ENCODE measurements at places on chromosomes 5 and 9.

DNA sequence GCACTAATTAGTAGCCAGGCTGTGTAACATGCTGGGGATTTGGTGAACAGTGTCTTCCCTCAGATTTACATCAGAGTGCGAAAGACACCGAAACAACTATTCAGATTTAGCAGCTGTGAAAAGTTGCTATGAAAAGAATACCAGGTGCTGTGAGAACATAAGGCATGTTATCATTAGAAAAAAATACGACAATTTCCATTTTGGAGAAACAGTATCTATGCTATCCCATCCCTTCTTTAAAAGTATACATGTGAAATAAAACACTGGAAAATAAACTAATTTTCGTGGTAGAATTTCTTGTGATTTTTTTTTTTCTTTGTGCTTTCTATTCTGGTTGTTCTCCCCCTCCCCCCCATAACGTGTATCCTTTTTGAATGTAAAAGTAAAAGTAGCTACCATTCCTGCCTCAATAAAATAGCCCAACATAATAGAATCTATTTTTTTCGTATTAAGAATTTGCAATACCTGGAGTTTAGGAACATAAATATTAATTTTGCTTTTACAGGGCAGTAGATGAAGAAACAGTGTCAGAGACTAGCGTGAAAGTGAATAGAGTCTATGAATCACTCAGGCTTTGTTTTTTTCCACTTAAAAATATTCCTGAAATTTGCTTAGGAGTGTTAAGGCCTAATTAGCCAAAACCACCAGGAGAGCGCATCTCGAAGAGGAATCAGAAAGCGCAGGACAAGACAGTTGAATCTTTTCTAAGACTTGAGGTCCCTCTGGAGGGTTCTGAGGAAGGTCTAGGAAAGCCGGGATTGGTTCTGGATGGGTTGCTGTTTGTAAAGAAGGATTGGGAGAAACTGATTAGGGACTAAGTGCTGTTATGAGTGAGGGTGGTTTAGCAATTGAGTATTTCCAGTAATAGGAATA lies 813 bp upstream of the SLU7 start:
- DNase-seq: peak; percentile 38

DNA sequence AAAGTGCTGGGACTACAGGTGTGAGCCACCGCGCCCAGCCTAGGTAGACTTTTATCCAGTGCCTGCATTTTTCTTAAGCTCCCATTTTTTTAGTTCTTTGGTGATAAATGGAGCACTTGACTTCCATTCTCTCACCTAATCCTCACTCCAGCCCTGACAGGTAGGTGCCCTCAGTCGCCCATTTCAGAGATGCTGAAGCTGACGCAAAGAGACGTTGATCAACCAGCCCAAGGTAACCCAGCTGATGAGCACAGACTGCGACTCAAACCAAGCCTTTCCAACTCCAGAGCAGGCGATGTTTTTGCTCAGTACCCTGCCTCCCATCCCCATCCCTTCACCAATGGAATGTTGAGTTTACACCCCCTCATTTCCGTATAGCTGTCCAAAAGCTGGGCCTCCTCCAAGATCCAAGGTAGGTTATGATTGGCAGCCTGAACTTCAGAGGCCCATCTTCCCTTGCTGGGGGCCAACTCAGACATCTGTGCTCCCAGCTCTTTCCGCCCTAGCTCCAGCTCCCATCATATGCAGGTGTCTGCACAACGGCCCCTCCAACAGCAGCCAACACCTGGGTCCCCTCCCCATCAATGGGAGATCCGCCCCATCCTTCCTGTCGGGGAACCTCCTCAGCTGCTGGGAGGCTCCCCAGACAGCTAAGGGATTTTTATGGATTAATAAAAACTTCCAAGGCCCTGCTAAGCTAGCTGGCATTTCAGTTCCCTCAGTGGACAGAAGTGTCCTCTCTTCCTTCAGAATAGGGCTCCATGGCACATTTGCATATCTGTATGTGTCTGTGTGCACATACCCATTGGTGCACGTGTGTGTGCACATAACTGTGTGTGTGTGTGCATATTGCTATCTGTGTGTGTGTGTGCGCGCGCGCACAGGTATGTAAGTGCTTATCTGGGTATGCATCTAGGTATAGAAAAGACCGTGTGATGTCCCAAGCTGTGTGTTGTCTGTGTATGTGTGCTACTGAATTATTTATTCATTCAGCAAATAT lies 39.3 kb upstream of the VDAC1 start:
- no peak for DNase-seq

DNA sequence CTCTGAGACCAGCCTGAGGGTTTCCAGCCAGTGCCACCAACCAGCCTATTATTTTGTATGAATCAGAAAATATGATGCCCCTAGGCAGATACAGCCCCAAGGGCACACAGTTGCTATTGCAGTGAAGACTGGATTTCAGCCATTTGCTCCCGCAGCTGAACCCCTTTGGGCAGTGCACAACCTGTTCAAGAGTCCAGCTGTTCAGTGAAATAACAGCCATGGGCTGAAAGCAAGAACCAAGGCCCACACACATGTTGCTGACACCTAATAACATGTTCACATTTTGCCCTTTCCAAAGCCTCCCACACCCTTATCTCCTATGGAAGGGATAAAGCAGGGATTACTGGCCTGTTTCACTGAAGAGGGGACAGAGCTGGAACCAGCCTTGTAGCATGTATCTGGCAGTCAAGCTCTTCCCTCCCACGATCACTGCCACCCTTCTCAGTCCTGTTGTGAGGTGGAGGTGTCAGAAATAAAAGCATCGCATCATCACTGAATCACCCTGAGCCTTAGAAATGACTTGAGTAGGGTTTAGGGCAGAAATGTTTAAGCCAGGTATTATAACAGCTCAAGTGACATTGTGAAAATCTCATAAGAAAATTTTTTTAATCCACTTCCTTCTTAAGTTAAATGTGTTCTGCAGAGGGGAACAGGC lies 137.1 kb upstream of the FSTL4 start:
- no peak for DNase-seq

GRCh38 chr9:133640580-133641395 lies 4.6 kb downstream of the DBH start:
- no peak for DNase-seq

DNA sequence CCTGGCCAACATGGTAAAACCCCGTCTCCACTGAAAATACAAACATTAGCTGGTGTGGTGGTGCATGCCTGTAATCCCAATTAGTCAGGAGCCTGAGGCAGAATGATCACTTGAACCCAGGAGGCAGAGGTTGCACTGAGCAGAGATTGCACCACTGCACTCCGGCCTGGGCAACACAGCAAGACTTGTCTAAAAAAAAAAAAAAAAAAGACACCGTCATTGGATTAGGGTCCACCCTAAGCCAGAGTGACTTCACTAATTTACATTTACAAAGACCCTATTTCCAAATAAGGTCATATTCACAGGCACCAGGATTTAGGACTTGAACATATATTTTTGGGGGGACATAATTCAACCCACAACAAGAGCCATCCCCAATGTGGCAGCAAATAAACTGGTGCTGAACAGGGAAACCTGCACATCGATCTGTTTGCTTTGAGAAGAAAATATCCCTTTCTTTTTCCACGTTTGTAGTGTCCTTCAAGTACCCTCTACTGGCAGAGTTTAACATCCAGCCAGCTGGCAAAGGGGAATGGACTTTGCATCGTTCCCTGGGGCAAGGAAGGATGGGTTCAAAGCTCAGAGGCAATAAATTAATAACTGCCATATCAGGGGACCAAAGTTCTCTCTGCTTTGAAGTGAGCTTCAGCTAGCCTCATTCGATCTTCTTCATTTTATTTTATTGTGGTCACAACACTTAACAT lies 3.7 kb upstream of the DNAJC25 start:
- no peak for DNase-seq

DNA sequence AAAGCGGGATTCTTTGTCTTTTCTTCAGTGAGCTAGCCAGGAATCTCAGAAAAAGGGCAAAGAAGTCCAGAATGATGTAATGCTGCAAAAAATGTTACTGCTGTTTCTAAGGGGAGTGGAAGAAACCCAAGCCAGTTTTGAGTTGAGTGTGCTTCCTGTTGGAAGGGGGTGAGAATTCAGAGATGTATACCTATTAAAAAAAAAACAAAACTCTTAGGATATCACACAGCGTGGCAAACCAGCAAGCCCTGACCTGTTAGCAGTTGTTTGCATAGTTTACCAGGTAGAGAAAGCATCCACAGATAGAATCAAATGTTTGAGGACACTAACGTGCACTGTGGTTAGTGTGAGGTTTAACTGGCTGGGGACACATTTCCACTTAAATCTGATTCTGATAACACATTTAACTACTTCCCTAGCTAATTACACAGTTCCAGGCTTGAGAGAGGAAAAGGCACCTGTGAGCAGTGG lies 11.4 kb downstream of the BASP1 start:
- DNase-seq: no peak

DNA sequence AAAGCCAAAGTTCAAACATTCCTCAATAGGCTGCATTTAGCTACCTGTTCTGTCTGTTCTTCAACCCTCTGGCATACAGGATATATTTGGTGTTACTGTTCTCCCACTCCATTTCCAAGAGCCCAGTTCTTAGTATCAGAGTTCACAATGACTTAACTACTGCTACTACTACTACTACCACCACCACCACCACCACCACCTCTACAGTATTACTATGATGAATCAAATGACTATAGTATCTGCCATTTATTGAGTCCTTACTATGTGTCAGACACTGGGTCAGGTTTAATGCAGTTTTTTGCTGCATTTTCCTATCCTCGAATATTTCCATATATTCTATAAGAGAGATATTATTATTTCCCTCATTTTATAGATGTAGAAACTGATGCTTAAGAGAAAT lies 937 bp upstream of the CD180 start:
- no peak for DNase-seq

DNA sequence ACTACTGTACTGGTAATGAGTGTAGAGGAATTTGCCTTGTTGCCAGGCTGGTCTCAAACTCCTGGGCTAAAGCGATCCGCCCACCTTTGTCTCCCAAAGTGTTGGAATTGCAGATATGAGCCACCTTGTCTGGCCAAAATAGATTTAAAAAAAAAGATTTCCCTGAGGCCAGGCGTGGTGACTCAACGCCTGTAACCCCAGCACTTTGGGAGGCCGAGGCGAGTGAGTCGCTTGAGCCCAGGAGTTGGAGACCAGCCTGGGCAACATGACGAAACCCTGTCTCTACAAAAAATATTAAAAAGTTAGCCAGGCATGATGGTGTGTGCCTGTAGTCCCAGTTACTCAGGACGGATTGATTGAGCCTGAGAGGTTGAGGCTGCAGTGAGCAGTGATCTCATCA lies 62.5 kb downstream of the IPO11 start:
- DNase-seq: no peak

DNA sequence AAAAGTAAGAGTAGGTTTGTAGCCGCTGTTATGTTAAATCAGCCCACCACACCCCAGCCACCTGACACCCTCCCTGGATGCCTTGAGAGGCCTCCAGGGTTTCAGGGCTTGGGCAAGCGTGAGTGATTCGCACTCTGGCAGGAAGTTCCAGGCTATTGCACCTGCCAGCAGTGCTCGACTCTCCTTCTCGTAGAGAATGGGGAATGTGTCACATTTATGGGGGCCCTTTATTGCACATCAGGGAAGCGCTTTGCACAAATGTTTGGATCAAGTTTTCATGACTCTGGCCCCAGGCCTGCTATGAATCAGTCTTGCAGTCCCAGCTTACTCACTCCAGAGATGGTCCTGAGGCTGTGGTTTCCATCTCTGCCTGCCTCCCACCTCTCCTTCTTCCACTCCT lies 66.1 kb upstream of the ADRA1B start:
- DNase-seq: no peak

DNA sequence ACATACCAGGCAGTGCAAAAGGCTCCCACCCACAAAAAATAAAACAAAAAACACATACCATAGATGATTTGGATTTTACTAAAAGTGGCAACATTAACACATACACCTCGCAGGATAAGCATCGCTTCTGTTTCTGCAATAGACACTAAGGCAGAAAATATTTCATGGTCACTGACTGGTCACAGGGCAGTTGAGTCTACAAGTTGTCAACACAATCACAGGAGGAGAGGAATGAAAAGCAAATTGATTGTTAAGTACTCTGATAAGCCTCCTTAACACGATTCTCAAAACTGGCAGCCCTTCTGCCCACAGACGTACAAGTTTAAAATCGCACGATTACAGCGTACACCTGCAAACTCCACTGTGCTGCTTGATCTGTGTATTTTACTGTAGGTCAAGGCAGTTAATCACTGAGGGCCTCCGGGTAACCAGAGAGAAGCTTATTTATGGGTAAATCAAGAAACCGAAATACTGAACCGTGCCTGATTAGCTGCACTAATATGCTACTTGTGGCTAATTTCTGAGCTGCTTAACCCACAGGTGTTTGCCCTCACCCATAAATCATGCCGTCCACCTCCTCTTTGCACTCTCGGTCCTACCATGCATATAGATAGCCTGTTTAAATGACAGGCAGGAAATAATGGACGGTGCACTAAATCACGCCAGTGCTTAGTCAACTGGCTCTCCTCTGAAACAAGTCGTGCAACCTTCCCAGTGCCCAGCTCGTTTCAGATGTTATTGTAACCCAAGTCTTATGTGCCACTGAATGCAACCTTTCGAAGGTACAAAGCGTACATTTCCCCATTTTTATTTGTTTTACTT lies 659.4 kb upstream of the ADAMTS16 start:
- no peak for DNase-seq

DNA sequence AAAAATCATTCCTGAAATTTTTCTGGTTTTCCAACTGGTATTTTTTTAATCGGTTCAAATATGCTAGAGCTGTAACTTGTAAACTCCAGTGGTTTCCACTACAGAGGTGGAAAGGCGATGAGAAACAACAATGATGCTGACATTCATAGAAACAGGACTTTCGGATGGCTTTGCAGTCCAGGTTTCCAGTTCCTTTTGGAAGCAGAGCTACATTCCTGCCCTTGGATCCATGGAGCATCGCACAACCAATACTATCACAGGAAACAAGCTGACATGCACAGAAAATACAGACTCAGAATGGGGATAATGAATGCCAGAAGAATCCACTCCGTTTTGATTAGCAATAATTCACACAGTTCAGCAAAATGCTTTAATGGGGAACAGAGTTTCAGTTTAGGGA lies 140.0 kb downstream of the EPB41L4A start:
- DNase-seq: no peak

- DNase-seq: no peak
Observed at GRCh38 chr9:14452539-14452938, 138.6 kb upstream of the NFIB start.

DNA sequence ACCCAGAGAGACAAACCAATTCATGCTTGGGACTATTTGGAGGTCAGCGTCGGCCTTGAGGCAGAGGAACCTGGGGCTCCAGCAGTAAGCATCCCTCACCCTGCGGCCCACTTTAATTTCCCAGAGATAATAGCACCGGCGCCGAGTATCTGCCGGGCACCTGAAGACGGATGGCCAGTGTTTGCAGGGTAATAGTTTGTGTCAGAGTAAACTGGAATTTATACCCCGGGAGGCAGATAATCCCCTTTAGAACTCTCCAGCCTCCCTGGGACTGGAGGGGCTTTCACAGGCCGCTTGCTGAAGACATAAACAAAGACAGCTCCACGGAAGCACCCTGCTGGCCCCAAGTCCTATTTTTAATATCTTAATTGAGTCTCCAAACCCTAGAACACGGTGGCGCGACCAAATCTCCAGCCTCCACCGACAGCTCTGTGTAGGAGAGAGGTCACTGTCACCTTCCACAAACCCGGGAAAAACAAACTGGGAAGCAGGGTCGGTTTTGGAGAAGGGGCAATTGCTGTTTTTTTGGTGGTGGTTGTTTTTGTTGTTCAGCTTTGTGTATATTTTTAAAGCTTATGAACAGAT lies 17.4 kb upstream of the FCN1 start:
- no peak for DNase-seq

Measured in naive B cell (primary cell).